Calu3 (cell line): ENCODE measurements at places on chromosomes 3 and 15. TPM values are rescaled to one million over a fixed set of nuclear protein-coding genes. Genes with fewer than 3 reads are reported as not detected.

- peaks cover 13% of the 10 kb centered on the region for H3K27me3 ChIP-seq
- H3K27ac ChIP-seq, result no peak overlapping the region
- DNase-seq, result no peak
- no peak overlapping the region for H3K4me3 ChIP-seq
- H3K4me1 ChIP-seq, result no peaks in the 10 kb centered on the region
- H3K36me3 ChIP-seq, result no peaks in the 10 kb centered on the region
These were observed 12.7 kb upstream of the SLC6A6 start for GRCh38 chr3:14389716-14390115.

- H3K4me1 ChIP-seq, result no peaks in the 10 kb centered on the region
- H3K27ac ChIP-seq, result no peak overlapping the region
- no peaks in the 10 kb centered on the region for H3K36me3 ChIP-seq
- no peak for DNase-seq
- no peaks in the 10 kb centered on the region for H3K27me3 ChIP-seq
These were observed 15.2 kb upstream of the MME start for GRCh38 chr3:155064920-155065319.

The HRG gene
- 0.17 and 0.40 TPM in 2 replicates for total RNA-seq

GRCh38 chr3:101964861-101965260, 115.5 kb downstream of the NFKBIZ start:
- H3K27ac ChIP-seq, result no peak overlapping the region
- no peak overlapping the region for H3K4me3 ChIP-seq
- H3K36me3 ChIP-seq, result no peaks in the 10 kb centered on the region
- no peaks in the 10 kb centered on the region for H3K27me3 ChIP-seq

The CYP1A2 gene
- not detected in 2 replicates for total RNA-seq
